ENCODE measurements at places on chromosomes 6 and 20.

GRCh38 chr6:35497571-35498421 lies 917 bp upstream of the TEAD3 start:
- DNase-seq, result no peak

- DNase-seq, result peak; percentile 49
These were observed 19.6 kb upstream of the IL17F start for GRCh38 chr6:52263709-52264540.

- no peak for DNase-seq
These were observed 115.2 kb upstream of the LAMA2 start for GRCh38 chr6:128767705-128768104.

- DNase-seq, result no peak
These were observed 53.4 kb upstream of the TMEM30A start for GRCh38 chr6:75337835-75338580.

DNA sequence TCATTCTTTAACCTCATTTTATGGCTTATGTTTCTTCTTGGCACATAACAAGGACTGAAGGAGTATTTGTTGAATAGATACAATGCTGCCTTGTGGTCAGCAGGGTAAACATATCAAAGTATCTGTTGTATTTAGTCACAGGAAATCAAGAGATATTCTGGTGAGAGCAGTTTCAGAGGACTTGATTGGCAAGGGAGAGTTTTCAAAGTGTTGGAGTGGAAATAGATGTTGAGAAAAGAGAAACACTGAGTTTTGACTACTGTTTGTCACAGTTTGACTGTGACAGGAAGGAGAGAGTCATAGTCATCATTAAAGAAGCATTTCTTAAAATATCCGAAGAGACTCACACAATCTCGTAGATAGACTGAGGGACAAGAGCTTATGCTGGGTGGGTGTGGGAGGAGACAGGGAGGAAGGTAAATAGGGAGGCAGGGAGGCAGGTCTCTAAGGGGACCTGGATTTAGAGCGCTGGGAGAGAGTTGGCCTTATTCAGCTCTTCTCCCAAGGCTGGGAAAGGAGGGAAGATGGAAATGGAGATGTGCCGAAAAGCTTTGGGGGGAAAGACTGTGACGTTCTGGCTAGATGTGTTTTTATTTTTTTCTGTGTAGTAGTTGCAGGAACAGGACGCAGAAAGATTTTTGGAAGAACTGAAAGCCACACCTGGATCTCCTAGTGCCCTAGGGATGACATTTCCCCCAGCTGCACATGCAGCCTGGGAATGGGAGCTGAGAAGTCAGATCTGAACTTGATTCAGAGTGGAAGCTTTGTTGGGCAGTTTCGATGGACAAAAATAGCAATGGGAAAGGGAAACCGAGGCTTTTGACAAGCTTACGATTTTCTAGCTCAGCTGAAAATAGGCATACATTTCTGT lies 65.0 kb upstream of the IFNGR1 start:
- peak; percentile 49 for DNase-seq

DNA sequence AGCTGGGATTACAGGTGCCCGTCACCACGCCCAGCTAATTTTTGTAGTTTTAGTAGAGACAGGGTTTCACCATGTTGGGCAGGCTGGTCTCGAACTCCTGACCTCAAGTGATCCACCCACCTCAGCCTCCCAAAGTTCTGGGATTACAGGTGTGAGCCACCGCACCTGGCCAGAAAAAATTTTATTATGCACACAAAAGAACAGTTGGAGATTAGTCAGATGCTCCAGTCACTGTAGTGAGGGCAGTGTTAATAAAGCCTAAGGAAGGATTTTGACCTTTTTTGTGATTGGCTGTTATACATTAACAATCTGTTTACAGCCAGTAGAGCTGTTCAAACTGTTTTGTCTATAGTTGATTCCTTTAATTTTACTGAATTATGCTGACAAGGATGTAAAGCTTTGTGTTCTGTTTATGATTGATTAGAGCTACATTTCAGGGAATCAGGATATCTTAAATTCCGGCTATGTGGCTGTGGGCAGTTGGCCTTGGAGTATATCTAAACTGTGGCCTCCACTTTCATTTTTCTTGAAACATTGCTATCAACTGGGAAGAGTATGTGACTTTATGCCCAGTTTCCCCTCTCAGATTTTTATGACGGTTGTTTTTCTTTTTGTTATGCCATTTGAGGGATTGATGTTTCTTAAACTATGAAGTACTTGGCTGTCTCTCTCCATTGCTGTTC lies 9.9 kb downstream of the ZSWIM3 start:
- no peak for DNase-seq

- DNase-seq, result no peak
These were observed 932.7 kb downstream of the TFAP2A start for GRCh38 chr6:9482030-9482738.

- DNase-seq, result no peak
These were observed 851 bp downstream of the MAVS start for GRCh38 chr20:3847429-3847940.

DNA sequence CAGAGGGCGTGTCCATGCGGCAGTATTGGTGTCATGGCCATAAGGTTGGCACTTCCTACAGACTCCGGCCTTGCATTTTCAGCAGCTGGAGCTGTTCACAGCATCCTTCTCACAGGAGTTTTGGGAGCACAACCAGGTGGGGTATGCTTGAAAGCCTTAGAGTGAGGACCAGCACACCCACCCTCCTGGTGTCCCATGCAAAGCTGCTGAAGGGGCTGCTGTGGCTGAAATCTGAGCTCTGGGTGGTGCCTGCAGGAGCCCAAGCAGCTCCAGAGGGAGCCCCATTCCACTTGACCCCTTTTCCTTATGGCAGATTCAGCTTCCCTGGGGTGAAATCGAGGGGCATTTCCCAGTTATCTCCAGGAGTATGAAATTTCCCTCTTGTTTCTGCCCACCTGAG lies 74.0 kb upstream of the BHLHE23 start:
- no peak for DNase-seq

DNA sequence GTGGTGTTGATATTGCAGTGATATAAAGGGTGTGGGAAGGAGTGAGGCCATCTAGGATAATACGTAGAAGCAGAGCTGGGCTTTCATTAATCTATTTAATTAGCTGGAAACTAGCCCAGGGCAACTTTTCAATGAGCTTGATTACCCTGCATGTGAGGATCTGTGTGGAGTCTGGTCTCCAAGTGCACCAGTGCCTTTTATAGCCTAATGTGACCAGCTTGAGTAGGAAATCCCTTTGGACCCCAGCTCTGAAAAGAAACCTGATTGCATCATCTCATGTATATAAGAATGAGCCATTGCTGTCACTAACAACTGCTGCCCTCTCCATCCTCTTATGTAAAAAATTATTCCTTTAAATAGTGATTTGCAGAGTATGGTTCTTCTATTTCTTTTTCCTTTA lies 72.6 kb downstream of the CD109 start:
- DNase-seq, result no peak

- no peak for DNase-seq
These were observed 5.4 kb upstream of the MAPK13 start for GRCh38 chr6:36124881-36125280.

GRCh38 chr20:32462900-32463641 lies 104.9 kb downstream of the ASXL1 start:
- DNase-seq, result no peak

DNA sequence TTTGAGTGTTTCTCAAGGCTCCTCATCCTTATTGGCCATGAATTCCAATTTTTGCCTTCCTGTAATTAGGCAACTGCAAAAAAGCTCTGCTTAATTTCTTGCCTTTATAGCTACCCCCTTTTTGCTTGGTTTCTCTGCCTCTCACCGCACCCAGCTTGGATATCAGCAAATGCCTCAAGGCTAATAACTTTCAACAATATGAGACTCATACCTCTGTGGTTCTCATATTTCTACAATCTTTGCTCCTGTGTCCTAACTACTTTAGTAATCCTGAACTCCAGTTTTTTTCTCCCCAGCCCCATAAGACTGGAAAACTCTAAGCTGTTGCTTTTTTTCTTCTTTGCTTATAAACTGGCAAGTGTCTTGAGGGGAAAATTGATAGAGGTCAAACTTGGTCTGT lies 88.8 kb downstream of the EYA2 start:
- no peak for DNase-seq

- no peak for DNase-seq
These were observed 31.6 kb downstream of the GSTA2 start for GRCh38 chr6:52731719-52732118.

GRCh38 chr6:43742931-43743632 lies 26.9 kb upstream of the VEGFA start:
- no peak for DNase-seq

DNA sequence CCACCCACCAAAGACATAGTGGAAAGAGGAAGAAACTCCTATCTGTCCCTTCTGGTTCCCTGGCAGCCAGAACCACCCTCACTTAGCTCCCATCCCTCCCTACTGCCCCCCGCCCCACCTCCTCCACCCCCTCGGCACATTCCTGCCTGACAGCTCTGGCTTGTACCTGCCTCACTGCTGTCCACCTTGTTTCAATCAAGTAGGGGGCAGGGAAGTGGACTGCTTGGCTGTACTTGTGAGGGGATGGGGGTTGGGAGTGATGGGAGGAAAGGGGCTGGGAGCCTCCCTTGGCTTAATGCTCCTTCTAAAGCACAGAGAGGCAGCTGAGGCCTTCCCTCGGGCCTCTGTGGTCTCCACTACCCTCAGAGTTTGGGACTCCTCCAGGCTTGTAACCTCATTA lies 22.1 kb upstream of the ZNF76 start:
- no peak for DNase-seq

DNA sequence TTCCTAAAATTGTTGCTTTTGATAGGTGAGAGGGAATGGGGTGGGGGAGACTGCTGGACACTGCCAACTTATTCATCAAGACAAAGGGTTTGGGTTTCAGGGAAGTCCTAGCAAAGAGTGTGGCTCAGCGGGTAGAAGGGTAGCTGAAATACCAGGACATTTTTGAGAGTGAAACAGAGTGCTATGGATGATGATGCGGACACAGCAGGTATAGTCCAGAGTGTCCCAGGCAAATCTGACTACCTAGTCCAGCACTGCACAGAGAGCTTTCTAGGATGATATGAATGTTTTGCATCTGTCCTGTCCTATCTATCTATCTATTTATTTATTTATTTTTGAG lies 154.3 kb downstream of the BCAS1 start:
- no peak for DNase-seq

- no peak for DNase-seq
These were observed 296.9 kb downstream of the PLCB1 start for GRCh38 chr20:8428988-8429387.

GRCh38 chr20:12012241-12013222 lies 94.8 kb downstream of the BTBD3 start:
- peak; percentile 63 for DNase-seq

DNA sequence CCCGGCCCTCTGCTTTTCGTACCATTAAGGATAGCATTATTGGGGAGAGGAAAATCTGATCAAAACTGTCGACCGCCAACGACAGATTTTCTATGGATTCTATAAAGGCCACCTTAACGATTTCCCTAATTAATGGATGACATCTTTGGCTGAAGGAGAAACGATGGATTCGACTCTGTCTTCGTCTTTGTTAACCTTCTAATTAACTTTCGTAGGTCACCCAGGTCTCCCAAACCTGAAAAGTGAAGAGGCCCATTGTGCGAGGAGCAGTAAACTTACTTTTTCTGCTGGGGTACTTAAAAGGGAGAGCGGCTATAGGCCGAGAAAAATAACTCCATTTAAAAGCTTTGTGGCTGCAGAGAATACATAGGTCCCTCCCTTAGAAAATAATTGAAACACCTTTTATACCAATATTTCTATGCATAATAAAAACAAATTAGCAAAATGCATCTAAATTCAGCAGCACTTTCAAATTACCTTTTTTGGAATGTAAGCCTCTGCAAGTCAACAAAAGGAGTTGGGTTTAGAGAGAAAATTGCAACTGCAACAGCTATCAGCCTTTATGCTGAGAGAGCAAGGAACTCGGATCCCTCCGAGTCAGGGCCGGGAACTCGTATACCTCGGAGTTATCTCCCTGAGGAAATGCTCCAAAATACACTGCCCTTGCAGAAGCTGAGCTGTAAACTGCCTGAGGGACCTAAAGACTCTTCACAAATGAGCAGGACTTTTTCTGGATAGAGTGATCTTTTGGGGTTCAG lies 31.4 kb upstream of the NR2E1 start:
- DNase-seq, result no peak

DNA sequence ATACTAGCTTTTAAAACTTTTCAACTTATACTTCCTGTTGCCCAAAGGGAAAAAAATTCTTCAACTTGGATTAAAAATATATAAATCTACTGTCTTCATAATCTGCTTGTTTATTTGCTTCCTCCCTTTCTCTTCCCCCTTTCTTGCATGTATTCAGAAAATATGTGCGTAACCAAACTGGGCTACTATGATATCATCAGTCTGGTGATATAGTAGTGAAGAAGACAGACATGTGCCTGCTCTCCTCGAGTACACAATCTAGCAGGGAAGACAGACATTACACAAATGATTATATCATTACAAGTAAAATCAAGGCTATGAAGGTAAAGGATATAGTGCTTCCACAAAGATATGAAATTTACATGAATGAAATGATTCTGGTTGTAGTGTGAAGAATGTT lies 31.0 kb downstream of the IBTK start:
- DNase-seq, result no peak

GRCh38 chr6:31308050-31308844 lies 36.4 kb upstream of the HLA-C start:
- no peak for DNase-seq

DNA sequence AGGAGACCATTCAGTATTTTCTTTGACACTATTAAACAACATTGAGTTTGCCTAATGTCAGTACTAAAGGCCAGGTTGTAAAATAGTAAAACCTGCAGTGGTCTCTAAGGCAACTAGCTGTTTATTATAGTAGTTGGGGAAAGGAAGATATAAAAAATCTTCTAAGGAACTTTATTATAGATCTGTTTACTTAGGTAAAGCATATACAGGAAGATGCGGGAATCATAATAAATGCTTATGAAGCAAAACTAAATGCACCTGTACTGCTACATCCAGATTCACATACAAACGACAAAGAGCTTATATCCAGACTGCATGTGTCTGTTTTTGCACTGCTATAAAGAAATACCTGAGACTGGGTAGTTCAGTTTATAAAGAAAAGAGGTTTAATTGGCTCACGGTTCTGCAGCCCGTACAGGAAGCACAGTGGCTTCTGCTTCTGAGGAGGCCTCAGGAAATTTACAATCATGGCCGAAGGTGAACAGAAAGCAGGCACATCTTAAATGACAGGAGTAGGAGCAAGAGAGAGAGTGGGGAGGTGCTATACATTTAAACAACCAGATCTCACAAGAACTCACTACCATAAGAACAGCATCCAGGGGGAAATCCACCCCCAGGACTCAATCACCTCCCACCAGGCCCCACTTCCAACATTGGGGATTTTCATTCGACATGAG lies 8.7 kb upstream of the TRIM39 start:
- no peak for DNase-seq

GRCh38 chr20:37075932-37076685 lies 19.7 kb downstream of the RBL1 start:
- no peak for DNase-seq

GRCh38 chr6:43395776-43396175 lies 26.3 kb upstream of the ZNF318 start:
- peak; percentile 8 for DNase-seq

GRCh38 chr20:45886590-45887345 lies 654 bp downstream of the SPATA25 start:
- DNase-seq, result no peak

- no peak for DNase-seq
These were observed 3.7 kb upstream of the ARMH2 start for GRCh38 chr6:24802271-24803059.

- DNase-seq, result no peak
These were observed 46.7 kb downstream of the TBC1D7 start for GRCh38 chr6:13281686-13282085.

GRCh38 chr20:17827759-17828559 lies 128.2 kb downstream of the BANF2 start:
- DNase-seq, result no peak

GRCh38 chr20:48696671-48697070 lies 131.1 kb downstream of the PREX1 start:
- no peak for DNase-seq

- DNase-seq, result no peak
These were observed 932.9 kb downstream of the QKI start for GRCh38 chr6:164347455-164347854.

All from globus pallidus (tissue), 1 donor.